GF-D8 (cell line): ENCODE measurements at places on chromosomes 4 and X.

DNA sequence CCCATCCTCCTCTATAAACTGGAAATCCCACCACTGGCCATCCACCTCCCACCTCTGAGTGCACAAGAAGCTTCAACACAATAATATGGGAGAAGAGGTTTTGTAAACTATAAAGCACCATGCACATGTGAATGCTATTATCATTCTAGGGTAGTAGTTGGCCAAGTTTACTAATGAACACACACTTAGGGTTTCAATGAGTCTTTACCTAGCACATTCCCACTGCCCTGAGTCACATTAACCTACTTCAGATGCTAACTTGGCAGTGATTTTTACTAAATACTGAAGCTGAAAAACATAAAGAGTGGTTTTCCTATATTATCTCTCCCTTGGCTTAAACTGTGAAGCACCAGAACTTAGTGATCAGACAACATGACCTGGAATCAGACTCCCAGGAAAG lies 93.9 kb downstream of the SH3KBP1 start:
- no peak for DNase-seq

DNA sequence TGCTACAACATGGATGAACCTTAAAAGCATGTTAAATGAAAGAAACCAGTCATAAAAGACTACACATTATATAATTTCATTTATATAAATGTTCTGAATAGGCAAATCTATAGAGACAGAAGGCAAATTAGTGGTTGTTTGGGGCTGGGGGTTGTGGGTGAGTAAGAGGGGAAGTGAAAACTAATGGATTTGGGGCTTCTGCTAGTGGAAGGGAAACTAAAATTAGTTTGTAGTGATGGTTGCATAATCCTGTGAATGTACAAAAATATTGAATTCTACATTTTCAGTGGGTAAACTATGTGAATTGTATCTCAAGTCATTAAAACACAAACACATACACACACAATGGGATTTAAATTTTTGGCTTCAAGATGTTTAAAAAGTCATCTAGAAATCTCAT lies 25.4 kb upstream of the LIMCH1 start:
- no peak for DNase-seq

DNA sequence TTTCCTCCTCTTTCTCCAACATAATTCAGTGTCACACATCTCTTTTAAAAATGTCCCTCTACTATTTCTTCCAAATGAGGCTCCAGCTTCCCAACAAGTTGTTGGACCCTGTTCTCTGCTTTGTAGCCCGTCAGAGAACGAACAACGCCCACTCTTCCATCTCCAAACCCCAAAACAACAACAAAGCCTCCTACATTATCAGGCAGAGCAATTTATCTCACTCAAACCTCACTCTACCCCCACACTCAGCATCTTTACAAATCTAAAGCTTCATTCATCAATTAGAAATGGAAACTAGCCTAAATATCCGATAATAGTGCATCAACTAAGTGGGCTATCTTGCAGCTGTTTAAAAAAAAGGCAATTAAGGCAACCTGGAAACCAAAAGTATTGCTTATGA lies 20.5 kb downstream of the SUPT20HL2 start:
- no peak for DNase-seq

- no peak for DNase-seq
Observed at GRCh38 chrX:150966235-150966634, 16.9 kb upstream of the HMGB3 start.

DNA sequence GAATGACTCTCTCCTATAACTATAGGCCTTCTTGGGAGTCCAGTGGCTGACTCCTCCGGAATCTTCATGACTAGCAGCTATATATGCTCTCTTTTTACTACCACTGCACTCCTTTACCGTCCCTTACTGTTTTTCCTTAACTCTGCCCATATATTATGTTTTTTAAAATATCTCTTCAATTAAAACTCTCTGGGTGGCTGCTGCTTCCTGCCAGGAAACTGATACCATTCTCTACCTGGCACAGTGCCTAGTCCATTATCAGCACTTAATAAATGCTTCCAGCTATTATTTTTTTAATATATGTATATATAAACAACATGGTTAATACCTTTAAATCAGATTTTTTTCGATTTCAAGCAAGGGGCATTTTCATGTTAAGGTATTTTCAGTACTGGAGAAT lies 136.6 kb upstream of the FAM47B start:
- no peak for DNase-seq

- DNase-seq: no peak
Observed at GRCh38 chr4:66266035-66266434, 595.7 kb upstream of the EPHA5 start.

GRCh38 chr4:79576429-79576753 lies 168.4 kb upstream of the GK2 start:
- DNase-seq: no peak

DNA sequence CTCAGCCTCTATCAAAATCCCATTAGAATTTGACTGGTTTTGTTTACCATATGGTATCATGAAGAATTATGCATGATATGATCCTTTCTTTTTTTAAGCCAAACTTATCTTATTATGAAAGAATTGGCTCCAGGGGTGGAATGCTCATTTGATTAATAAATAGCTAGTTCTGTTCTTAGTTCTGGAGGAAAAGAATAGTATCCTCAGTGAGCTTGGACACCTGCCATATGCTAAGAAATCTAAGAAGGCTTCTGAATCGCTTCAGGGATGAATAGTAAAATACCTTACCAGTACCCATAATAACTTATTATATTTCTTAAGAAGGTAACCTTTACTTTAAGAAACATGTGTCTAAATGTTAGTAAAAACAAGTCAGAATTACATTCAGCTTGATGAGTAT lies 803.6 kb downstream of the ADGRL3 start:
- DNase-seq: no peak

- no peak for DNase-seq
Observed at GRCh38 chr4:184612074-184612473, 37.2 kb downstream of the CASP3 start.

GRCh38 chrX:46574774-46575381 lies 1.3 kb downstream of the CHST7 start:
- no peak for DNase-seq

GRCh38 chr4:72390409-72390808 lies 178.6 kb downstream of the ADAMTS3 start:
- no peak for DNase-seq

GRCh38 chr4:185895866-185896265 lies 83.9 kb upstream of the SORBS2 start:
- no peak for DNase-seq

DNA sequence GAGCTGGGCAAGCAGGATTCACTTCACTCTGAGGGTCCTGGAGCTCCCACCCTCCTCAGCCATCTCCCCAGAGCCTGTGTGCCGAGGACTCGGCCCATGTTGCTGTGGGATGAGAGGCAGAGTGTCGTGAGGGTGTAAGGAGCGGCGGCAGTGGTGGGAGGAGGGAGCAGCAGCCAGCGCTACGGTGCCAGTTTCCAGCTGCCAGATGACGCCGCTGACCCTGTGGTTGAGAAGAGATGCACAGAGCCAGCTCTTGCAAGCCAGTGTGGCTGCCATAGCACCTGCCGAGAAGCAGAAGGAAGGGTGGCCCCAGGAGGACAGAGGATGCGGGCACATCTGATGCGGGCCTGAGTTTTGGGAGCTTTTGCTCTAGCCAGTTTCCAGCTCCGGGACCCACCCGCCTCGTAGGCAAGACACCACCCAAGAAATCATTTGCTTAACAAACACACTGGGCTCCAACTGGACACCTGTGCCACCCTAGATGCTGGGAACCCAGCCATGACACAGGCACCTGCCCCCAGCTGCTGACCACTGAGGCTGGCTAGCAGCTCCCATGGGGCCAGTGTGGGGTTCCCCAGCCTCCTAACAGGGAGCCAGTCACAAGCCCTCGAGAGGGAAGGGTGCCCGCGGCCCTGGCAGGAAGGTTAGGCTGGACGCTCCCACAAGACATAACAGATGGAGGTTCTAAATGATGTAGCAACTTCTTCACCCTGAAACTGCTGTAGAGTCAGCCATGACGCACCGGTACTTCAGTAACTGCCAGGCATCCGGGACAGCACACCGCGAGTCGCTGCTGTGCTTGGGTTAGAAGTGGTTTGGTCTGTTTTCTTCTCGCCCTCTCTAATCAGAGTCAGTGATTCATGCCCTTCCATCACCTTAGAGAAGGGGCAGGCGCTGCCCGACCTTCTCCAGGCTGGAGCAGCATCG lies 8.9 kb downstream of the MSANTD1 start:
- no peak for DNase-seq

- DNase-seq: no peak
Observed at GRCh38 chrX:115595049-115595448, 34.1 kb downstream of the PLS3 start.

DNA sequence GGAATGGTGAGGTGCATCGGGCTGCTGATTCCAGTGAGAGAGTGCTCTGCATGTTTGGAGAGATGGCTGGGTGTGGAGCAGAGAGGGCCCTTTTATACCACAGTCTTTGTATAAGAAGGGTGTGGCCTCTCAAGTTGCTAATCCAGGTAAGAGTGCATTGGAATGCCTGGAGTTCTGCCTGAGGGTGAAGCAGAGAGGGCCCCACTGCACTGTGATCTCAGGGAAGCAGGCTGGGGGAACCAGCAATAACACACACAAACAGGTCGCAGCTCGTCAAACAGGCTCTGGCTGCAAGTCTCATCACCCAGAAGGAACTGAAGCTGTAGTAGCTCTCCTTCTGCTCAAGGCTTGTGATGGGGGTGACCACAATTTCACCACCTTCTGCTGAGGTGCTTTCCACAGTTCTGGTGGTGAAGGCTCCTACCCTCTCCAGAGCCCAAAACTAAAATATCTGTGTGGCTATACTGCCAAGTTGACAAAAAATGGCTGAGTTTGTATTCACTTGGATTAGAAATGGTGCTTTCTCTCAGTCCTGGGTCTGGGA lies 687.4 kb upstream of the HS3ST1 start:
- DNase-seq: no peak

DNA sequence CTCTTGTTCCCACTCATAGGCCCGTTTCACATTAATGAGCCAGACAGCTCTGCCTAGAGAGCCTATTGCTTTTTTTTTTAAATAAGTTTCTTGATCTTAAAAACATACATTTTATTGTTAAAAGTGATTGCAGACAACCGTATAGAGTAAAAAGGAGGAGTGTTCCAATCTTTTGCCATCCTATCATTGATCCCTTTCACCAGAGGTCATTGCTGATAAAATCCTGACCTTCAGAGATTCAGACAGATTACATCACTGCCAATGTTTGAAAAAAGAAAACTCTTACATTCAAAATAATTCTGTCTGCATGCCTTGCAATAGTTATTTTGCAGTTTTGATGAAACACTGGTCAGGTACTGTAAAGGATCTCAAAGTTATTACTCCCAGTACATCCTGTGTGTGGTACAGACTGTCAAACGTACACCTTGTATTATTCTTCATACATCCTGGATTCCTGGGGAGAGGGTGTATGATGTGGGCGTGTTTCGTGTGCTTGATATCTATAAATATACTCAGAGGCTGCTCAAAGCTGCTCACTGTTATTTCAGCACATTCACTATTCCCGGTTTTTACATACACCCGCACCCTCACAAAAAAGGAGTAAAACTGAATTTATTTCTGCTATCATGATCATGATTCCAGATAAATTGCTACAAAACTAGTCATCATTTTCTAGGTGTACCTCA lies 15.4 kb upstream of the KLHL2 start:
- no peak for DNase-seq

- no peak for DNase-seq
Observed at GRCh38 chr4:78565971-78566372, 14.4 kb downstream of the ANXA3 start.

DNA sequence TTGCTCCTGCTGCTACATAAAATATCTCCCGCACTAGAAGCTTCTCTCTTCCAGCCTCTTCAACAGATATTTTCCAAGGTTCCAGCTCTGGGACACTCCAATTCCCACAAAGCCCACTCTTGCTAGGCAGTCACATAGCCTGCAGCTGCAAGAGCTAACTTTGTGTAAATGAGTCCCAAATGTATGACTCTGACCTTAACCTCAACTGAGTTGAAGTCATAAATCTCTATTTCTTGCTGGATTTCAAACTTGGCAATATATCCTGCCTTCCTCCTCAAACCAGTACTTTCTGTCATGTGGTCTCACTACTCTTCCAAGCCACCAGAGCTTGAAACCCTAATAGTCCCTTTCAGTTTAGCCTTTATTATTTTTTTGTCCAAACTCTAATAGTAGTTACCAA lies 315.4 kb upstream of the GRIA3 start:
- DNase-seq: no peak

DNA sequence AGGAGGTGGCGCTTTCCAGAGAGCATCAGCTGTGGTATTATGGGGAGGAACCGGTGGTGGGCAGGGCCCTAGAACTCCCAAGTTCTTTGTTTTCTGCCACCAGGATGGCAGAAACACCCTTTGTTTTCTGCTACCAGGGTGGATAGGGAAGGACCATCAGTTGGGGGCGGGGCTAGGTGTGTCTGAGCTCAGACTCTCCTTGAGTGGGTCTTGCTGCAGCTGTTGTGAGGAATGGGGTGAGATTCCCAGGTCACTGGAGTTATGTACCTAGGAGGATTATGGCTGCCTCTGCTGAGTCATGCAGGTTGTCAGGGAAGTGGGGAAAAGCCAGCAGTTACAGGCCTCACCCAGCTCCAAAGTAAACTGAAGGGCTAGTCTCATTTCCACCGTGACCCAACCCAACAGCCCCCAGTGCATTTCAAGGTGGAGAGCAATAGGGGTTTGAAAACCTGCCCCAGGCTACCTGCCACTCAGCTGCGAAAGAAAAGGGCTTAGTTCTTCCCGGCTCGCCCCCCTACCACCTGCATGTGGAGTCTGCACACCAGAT lies 167.8 kb upstream of the FAM241A start:
- no peak for DNase-seq
